Left ventricle myocardium inferior (tissue), 1 donor: ENCODE measurements at places on chromosomes 7 and 10. TPM values are rescaled to one million over a fixed set of nuclear protein-coding genes. Genes with fewer than 3 reads are reported as not detected.

The MUC3A gene
- total RNA-seq, result 0.19 TPM

The PLEKHA1 gene
- 50.4 TPM for total RNA-seq

The ADRB1 gene
- total RNA-seq, result 35.0 TPM

The SEMA3E gene
- 0.27 TPM for total RNA-seq

The PAX4 gene
- total RNA-seq, result not detected

DNA sequence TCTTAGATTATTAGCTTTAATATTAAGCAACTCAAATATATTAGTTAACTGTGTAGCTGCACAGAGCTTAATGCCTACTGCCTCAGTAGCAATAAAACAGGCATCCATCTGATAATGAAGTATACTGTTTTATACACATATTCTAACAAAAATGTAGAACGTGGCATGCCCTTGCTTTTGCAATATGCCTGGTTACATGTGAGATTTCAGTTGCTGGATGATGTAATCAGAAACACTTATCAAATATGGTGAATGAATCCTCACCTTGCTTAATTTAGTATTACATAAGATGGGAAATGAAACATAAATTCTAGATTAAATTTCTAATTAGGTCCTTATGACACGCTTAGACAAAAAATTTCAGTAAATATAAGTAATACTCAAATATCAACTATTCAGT, 8.0 kb downstream of the DNAJC1 start:
- no peak for DNase-seq

GRCh38 chr10:119023553-119023868, 6.0 kb upstream of the NANOS1 start:
- DNase-seq, result no peak

DNA sequence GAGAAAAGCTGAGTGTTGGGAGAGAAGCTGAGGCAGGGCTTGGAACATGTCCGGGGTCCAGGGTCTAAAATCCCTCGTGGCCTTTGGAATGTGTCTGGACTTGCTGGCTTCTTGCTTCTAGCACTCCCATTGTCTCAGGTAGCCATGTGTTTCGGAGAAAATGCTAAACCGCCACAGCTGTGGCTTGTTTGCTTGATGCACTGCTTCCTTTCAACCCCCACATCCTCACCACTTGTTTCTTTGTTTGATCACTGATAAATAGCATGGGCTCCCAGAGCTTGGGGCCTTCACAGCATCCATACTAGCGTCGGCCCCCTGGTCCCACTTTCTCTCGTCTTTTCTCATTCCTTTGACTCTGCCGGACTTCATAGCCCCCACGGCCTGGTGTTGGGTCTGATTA, 102.7 kb downstream of the ANKRD26 start:
- DNase-seq, result no peak

DNA sequence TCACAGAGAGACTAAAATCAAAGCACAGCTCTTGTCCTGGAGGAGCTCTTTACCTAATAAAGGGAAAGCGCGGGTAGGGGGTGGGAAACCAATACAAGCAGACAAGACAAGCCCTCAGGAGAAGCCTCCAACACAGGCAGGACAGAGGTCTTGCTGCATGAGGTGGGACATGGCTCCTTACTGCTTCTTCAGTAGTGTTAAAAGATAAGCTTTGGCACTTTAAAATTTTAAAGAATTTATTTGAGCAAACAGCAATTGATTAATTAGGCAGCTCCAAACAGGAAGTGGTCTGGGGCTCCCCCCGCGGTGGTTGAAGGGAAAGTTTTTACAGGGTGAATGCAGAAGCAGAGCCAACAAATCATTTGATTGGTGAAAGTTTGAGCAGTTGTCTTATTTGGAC, 50.3 kb upstream of the MACC1 start:
- no peak for DNase-seq

DNA sequence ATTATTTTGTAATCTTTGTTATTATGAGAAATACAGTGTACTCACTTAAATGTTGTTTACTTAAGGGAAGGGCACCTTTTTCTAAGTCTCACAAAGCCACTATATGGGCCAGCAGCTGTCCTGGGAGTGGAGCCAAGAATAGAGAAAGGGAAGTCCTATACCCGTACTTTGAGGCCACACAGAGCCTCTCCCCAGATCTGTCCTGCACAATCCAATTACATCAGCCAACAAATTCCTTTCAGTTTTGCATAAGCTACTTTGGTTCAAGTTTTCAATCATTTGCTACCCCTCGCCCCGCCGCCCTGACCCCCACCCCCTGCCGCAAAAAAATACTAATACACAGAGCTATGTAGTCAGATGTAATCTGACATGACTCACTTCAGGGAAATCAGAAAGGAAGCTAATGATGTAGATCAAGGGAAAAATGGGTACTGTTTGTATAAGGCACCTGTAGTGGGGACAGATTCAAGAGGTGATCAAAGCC, 297.4 kb upstream of the NEBL start:
- DNase-seq, result no peak
